ENCODE measurements at places on chromosomes 11 and 22.

GRCh38 chr11:66987158-66987620, 12.1 kb downstream of the C11orf86 start:
- no peak for DNase-seq

DNA sequence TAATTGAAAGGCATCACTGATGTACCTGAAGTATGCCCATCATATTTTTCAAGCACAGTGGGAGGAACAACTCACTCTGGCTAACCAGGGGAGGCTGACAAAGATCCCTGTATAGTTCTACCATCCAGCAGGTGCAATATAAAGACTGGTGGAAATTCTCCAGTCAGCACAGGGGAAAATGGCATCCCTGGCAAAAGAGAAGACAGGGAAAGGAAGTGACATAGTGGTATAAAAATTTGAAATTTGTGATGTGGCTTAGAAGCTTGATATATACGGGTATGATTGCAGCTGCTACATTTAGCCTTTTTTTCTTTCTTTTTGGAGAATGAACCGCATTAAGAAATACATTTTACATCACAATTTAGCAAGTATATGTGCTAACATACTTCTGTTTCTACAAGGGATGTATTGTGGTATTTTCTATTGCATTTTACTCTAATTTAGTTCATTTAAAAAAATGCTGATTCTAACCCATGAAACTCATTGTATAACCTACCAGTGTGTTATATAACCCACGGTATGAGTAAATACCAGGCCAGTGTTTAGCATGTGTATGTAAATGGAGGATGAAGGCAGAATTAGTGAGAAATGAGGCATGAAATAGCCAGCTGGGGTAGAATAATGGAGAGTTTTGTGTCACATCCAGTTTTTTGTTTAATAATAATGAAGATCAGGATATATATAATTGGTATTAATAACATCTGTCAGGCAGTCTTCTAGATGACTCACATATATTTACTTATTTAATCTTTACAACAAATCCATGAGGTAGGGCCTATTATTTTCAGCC, 186.1 kb downstream of the ARHGAP42 start:
- DNase-seq: no peak

DNA sequence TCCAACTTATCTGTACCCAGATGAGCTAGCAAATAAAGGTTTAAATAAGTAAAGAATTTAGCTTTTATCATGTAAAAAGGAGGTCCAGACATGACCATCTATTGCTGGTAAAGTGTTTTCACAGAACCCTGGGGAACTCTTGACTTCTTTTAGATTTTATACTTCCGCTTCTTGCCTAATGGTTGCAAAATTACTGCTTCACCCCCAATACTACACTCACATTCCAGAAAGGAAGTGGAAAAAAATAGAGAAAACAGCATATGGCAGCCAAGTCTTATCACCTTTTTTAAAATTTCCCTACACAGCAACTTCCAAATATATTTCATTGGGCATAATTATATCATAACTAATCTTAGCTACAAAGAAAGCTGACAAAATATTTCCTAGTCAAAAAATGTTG, 12.1 kb downstream of the BBOX1 start:
- no peak for DNase-seq

GRCh38 chr11:132904607-132905006, 627.7 kb downstream of the OPCML start:
- no peak for DNase-seq

- DNase-seq: no peak
Observed at GRCh38 chr11:44356351-44356750, 46.4 kb upstream of the ALX4 start.

DNA sequence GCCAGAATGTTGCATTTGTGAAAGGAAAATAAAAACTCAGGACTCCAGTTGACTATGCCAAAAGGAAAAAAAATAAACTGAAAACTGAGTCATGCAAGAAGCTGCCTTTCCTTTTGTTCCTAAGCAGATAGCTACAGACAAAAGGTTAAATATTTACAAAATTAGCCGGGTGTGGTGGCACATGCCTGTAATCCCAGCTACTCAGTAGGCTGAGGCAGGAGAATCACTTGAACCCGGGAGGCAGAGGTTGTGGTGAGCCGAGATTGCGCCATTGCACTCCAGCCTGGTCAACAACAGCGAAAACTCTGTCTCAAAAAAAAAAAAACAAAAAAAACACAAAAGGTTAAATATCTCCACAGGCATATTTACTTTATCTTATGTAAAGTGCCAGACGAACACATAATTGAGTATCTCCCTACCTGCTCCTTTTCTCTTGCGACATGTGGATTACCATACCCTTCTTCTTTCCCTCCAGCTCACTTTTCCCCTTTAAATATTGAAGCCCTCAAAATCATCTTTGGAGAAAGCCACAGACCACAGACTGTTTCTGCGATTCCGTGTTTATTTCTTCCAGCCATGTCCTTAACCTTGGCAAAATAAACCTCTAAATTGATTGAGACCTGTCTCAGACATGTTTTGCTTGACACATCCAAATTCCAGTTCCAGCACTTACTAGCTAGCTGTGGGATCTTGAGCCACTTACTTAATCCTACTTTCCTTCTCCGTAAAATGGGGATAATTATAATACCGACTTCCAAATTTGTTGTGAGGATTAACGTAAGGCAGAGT, 2.3 kb upstream of the SMPD1 start:
- peak; percentile 11 for DNase-seq

DNA sequence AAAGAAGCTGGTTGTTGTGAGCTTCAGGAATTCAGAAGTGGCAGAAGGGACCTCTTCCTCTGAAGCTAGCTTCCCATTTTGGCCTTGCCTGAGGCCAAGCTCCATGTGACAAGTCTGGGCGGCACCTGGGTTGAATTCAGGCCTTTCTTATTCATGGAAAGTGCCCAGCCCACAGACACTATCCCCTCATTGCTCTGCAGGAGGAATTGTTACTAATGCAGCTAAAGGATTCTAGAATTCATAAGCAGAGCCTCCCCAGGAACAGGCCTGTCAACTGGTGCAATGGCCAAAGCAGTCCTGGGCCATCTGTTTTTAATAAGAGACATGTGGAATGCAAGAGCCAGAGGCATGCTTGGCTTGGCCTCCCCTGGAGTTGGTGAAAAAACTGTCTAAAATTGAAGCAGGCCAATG, 71.4 kb downstream of the SLC1A2 start:
- peak; percentile 86 for DNase-seq

- DNase-seq: no peak
Observed at GRCh38 chr22:18067548-18068341, 10.0 kb upstream of the PEX26 start.

DNA sequence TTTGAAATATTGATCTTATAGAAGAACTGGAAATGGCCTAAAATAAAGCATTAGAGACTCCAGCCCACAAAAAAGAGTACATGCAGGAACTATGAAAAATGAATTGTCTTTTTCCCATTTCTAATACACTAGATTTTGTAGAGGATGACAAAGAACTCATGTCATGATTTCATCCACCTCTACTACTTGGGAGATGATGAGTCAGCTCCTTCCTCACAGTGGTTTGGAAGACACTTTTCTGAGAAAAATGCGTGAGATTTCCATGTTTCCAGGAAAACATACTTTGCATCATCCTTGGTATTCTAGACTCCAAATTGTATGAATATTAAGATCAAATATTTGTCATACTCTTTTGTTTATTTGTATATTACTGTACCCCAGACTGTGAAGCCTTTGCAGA, 500.5 kb downstream of the FAM181B start:
- no peak for DNase-seq

GRCh38 chr11:17413414-17414316, 25.2 kb upstream of the KCNJ11 start:
- DNase-seq: no peak

DNA sequence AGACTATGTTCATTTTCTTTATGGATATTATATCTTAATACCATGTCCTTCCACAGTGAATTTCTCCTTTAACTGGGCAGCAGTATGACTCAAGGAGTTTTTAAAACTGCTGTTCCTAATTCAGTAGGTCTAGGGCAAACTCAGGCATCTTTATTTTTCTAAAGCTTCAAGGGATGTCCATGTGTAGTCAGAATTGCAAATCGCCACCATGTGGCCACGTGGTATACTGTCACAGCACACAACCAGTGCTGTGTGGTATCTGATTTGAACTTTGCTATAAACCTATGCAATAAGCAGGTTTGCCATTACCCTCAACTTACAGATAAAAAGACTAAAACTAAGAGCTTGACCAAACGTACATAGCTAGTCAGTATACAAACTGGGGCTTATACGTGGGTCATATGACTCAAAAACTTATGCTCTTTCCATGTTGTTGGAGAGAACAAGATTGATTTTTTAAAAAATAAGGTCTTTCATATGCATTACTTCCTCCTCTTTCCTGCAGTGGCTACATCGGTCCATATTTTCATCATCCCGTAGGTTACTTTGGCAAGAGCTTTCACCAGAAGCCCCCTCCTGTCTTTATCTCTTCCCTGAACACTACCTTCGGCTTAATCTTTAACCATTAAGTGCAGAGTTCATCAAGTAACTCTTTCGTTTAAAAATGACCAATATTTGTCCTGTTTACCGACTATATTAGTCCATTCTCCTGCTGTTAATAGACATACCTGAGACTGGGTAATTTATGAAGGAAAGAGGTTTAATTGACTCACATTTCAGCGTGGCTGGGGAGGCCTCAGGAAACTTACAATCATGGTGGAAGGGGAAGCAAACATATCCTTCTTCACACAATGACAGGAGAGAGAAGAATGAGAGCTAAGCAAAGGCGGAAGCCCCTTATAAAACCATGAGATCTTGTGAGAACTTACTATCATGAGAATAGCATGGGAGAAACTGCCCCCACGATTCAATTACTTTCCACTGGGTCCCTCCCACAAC, 8.0 kb upstream of the HTATIP2 start:
- DNase-seq: peak; percentile 50
